Stimulated activated naive CD8-positive, alpha-beta T cell treated with anti-CD3 and anti-CD28 coated beads, Interleukin-15, Interleukin-2, amounts not matched to agents 100 U/mL and 50 U/mL, for 24 hours (primary cell): ENCODE measurements at places on chromosomes 2 and 18.

DNA sequence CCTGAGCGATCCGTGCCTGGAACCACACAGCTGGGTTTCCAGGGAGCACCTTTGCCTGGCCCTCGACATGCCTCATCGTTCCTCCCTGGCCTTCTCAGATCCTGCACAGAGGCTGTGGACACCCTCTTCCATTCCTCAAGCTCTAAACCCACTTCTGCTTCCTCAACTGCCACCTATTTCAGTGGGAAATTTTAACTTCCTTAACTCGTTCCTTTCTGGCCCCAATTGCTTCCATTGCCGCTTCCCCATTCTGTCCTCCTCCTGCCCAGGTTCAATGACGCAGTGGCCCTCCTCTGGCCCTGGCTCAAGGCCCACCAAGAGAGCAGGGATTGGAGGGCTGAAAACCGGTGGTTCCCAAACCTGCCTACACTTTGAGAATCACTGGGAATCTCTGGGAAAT lies 4.8 kb upstream of the B3GNT7 start:
- DNase-seq = no peak

DNA sequence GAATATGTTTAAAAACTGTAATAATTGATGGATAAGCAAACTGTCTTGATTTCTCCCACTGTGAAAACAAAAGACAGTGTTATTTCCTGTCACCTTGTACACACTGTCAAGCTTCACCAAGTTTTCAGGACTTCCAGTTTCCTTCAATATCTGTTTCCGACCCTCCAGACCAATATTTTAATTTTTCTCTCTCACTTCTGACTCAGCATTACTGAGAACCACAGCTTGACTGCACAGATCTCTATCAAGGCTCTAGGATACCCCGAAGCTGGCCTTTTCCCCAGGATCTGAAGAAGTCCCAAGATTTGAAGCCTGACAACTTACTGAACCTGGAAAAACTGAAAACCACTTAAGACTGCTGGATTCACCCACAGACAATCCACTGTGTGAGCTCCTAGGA lies 13.2 kb upstream of the SULT1C3 start:
- DNase-seq = no peak

DNA sequence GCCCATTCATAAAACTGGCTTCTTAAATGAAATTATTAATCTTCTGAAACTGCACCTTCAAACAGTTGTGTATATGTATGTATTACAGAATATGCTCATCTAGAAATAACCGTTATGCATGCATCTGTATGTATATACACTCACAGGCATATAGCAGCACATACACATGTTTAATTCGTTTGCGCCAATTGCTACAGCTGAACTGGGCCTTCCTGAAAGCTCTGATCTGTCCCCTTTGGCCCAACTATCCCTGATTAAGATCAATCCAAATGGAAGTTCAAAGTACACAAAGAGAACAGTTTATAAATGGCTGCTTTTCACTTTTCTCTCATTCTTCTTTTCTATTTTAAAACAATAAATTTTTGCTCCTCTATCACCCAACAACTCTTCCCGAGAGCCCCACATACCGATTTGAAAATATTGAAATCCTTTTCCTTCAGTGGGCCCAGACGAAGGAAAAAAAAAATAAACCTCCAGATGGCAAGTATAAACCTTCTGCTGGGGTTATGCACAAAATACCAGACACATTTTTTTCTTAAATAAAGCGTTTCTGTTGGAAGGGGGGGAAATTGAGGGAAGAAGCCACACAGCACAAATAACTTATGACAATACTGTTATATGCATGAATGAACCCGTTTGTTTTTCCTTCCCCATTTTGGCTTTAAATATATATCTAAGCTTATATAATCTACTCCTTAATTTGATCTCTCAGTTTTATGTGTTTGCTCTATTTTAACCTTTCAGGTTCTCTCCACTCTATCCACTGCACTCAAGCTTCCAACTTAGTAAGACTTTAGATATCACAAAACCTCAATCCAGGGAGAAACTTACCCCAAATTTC lies 267.3 kb downstream of the TCF4 start:
- no peak for DNase-seq

DNA sequence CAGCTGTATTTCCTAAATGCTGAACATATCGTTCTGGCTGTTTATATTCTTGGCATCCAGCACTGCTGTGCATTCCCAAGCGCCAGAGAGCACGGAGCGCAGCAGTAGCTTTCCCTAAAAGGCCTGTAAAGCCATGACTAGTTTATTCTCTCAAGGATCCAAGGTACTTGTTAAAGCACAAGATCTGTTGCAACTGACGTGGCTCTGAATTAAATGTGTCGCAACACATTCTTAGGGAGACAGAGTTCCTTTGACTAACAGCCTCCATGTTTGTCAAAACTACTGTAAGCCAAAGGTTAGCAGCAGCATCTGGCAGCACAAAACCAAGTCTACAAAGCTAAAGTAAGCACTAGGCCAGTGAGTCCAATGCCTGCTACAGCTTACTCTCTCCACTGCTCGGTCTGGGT lies 188.6 kb upstream of the FN1 start:
- no peak for DNase-seq

DNA sequence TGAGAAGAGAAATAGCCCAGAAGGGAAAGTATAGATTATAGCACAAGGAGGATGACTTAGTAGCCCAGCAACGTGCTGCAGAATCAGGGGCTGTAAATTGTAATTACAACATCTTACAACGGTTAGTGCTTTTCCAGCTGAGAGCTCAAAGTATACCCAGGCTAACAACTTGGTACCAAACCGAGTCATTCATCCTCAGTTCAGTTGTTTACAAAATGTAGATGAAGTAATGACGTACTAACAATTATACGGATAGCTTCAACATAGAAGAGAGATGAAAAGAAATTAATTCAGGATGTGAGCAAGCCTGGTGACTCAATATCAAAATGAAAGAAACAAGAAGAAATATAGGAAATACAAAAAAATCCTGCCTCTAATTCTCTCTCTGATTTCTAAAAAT lies 99.2 kb downstream of the DYNAP start:
- no peak for DNase-seq
